ENCODE measurements at places on chromosomes 3 and 15.

GRCh38 chr3:142857056-142857455, 31.8 kb downstream of the PCOLCE2 start:
- DNase-seq, result no peak

DNA sequence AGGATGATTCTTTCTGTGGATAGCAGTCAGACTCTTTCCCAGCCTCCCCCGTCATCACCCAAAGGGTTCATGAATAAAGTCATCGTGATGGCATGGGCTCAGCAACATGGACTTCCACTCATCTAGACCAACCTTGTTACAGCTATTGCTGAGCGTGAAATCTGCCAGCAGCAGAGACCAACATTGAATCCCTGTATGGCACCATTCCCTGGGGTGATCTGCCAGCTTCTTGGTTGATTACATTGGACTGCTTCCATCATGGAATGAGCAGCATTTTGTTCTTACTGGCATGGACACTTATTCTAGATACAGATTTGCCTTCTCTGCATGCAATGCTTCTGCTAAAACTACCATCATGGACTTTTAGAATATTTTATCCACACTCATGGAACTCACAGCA, 195.6 kb upstream of the AZI2 start:
- no peak for DNase-seq

- DNase-seq, result no peak
Measured at GRCh38 chr3:71194785-71195184, 388.7 kb downstream of the FOXP1 start.

DNA sequence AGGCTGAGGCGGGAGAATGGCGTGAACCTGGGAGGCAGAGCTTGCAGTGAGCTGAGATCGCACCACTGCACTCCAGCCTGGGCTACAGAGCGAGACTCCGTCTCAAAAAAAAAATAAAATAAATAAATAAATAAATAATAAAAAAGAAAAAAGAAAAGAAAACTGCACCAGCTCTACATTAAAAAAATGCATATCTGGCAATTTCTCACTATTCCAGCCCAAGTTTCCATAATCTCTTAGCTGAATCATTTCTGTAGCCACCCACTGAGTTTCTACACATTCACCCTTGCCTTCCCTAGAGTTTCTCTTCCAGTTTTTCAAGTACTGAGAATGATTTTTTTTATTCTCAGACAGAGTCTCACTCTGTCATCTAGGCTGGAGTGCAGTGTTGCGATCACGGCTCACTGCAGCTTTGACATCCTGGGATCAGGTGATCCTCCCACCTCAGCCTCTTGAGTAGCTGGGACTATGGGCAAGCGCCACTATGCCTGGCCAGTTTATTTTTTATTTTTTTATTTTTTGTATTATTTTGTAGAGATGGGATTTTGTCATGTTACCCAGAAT, 24.5 kb upstream of the SLC7A14 start:
- peak; percentile 27 for DNase-seq

DNA sequence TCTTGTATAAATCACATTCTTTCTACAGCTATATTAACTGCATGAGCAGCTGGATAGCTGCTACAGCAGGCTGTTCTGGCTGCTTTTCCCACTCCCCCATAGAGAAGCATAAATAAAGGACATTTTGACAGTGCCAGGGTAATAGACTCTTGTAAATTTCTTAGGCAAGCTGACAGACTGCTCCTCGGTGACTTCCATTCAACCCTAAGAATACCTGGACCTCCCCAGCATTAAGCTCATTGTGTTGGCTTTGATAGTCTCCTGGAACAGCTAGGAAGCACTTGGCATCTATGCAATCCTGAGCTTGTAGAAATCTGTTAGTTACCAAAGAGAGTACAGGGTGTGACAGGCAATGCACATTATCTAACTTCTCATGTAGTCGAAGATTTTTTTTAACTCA, 475.4 kb downstream of the AGBL1 start:
- no peak for DNase-seq

DNA sequence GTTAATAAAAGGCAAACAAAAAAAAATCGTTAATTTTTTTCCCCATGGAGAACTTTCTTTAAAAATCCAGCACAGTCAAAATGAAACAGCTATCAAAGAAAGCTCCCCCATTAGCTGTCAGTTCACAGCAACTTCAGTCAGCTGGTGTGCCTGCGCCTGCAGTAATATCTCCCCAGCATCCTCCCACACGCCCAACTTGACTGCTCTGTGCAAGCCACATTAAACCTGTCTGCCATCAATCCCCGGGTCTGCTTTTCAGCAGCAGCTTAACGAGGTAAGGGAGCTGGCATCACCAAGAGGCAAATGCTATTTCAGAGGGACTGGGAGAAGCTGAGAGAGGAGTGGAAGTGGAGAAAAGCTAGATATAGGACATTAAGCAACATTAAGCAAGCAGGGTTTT, 337.5 kb downstream of the GAP43 start:
- no peak for DNase-seq

DNA sequence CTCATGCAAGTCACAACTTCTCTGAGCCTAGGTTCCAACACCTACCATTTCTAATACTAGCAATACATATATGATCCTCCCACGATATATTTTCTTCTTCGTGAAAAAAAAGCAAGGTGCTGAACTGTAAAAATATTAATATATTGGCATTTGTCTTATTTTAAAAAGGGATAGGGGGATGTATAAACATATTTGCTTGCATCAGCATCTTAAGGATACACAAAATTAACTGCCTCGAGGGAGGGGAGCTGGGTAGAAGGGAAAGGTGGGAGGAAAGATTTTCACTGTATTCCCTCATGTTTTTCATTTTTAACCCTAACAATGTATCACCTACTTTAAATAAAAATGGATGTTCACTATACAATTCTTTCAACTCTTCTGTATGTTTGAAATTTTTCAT, 1.3 kb downstream of the HACD2 start:
- DNase-seq, result no peak

DNA sequence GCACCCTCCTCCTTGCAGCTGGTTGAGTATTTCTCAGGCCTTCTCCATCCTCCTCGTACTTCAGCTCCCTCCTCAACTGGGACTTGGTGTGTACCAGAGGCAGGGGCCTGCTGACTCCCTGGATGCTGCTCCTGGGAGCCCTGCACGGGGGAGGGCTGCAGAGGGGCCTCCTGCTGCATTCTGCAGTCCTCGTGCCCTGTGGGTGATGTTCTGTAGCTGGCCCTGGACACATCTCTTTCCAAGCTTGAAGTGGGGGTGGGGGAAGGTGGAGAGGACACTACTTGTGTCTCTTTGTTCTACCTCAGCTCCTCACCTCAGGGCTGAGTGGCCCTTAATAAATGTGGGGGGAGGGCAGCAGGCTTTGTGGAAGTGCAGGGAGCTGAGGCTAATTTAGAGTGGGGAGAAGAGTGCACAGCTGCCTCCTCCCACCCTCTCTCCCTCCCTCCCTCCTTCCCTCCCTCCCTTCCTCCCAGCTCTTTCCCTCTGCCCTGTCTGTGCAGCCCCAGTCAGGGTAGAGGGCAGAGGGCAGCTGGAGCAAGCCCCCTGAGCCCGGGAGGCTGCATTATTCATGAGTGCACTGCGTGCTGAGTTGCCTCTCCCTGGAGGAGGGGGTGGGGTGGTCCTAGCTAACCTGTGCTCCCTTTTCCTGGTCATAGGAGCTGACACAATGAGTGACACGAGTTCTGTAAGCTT, 3.7 kb upstream of the GRM2 start:
- DNase-seq, result no peak

DNA sequence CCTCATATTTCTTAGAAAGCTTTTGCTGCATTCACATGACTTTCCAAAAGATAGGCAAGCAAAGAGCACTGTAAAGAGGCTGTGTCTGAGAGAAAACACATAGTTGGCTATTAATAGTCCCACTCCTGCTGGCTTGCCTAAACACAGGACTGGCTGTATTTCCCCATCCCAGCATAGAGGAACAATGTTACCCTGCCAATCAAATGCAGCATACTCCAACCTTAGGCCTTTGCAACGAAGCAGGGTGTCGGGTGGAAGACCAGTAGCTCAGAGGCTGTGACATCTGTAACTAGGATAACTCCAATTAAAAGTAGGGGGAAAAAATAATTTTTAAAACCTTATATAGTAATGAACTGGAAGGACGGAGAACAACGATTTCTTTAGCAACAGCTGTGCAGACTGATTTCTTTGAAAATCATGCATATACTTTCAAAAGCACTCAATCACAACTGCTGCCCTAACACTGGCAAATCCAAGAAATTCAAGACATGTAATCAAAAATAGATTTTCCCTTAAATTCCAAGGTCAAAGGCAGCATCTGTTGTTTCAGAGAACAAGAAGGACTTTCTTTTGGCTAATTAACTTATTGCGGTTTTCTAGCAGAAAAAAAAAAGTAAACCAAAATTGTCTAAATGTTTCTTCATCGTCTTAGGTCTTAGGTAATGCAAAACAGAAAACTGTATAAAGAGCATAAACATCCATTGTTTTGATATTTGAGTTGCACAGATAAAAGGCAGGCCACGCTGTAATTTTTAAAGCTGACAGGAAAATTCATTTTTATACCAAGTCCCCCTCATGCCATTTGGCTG, 139.3 kb downstream of the TNIK start:
- no peak for DNase-seq

DNA sequence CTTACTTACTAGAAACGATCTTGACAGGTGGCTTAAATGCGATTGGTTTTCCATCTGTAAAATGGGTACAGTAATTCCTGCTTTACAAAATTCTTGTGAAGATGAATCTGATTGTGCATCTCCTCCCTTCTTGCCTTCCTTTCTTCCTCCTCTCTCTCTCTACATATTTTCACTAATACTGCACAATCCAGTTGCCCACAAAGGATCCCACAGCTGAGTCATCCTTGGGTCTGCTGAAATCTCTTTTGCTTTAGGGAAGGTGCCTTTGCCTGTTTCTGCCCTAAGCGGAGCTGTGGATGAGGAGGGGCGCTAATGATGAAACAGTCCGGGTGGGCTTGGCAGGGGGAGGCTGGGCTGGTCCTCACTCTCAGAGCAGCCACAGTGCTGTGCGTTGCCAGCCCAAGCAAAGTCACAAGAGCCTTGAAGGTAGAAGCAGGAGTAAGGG, 46.1 kb downstream of the AMOTL2 start:
- DNase-seq, result peak; percentile 98

DNA sequence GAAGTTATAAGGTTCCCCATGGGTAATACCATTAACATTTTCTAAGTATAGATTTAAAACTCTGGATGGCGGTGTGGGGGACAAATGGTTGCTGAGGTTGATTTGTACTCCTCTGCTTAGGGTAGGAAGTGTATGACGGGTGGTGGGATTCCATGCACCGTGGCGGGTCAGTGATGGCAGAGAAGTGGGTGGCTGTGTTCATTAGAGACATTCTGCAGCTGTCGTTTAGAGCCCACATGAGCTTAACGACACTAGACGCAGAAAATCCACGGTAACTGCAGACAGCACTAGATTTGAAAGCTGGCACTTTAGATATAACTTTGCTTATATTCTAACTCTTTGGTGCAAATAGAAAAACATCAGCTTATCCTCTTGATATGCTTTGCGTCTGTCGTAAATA, 37.5 kb downstream of the SGO1 start:
- no peak for DNase-seq

- DNase-seq, result no peak
Measured at GRCh38 chr3:36751326-36751725, 13.0 kb downstream of the DCLK3 start.

DNA sequence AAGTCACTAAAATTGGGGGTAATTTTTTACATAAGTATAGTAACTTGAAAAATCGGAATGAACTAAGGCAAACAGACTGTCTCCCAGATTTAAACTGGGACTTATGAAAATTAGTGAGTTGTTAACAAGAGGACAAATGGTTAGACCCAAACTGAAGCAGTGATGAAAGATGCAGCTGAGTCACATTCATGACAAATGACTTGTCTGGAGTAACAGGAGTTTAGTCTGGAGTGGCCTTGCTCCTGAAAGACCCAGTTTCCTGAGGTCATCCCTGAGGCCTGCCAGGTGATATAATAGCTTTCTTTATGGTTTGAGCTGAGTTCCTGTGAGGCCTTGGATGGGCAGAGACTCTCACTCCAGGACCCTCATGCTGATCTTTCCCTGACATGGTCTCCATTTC, 9.6 kb upstream of the CTDSPL start:
- peak; percentile 41 for DNase-seq

- DNase-seq, result no peak
Measured at GRCh38 chr3:151283387-151283786, 5.0 kb upstream of the P2RY14 start.

GRCh38 chr3:115325539-115325938, 178.5 kb upstream of the ZBTB20 start:
- DNase-seq, result peak; percentile 53

- DNase-seq, result peak; percentile 44
Measured at GRCh38 chr15:63166219-63166618, 8.9 kb upstream of the RPS27L start.

GRCh38 chr3:194987571-194988494, 283.1 kb downstream of the XXYLT1 start:
- no peak for DNase-seq
